Spinal cord (tissue), 10 donors: ENCODE measurements at places on chromosomes 12 and 14. TPM values are rescaled to one million over a fixed set of nuclear protein-coding genes. Genes with fewer than 3 reads are reported as not detected.

DNA sequence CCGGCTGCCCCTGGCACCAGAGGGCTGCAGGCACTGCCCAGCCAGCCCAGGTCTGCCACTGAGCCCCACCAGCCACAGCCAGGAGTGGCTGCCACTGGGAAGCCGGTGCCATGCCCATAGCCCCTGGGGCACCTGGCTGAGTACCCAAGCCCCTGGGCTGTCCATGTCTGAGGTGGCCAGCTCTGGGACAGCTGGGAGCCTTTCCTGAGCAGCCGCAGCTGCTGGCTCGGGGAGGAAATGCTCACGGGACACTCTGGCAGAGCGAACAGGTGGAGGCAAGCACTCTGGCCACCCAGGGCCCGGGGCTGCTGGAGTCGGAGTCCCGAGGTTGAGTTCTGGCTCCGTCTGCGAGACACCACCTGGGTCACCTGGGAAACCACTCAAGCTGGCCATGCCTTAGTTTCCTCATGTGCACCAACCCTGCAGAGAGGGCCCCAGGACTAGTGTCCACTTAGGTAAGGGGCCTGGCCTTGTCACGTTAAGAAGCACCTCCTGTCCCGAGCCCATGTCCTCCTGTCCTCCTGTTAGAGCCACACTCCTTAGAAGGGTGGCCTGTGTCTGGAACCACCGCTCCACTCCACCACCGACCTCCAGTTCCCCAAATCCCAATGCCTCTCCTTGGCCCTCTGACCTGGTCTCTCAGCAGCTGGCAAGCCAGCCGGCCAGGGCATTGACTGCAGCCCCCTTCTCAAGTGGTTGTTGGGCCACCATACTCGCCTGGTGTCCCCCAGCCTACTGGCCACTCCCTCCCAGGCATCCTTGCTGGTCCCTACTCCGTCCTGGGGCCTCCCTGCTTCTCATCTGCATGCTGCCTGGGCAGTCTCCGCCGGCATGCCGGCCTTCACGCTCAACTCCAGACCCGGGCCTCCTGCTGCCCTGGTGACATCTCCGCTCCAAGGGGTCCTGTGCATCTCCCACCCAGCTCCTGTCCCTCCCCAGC is 45.3 kb downstream of the BEGAIN start:
- H3K4me1 ChIP-seq: peaks cover 28% of the 10 kb centered on the region
- H3K36me3 ChIP-seq: peaks cover 66% of the 10 kb centered on the region
- H3K4me3 ChIP-seq: no peak overlapping the region

Gene TRIM9
- 28.9 TPM for total RNA-seq

- peaks cover 15% of the 10 kb centered on the region for H3K4me1 ChIP-seq
- H3K27me3 ChIP-seq: no peaks in the 10 kb centered on the region
- H3K4me3 ChIP-seq: no peak overlapping the region
- H3K27ac ChIP-seq: no peak overlapping the region
- no peak for DNase-seq
These were observed 10.3 kb downstream of the KRT7 start for GRCh38 chr12:52243259-52243855.

DNA sequence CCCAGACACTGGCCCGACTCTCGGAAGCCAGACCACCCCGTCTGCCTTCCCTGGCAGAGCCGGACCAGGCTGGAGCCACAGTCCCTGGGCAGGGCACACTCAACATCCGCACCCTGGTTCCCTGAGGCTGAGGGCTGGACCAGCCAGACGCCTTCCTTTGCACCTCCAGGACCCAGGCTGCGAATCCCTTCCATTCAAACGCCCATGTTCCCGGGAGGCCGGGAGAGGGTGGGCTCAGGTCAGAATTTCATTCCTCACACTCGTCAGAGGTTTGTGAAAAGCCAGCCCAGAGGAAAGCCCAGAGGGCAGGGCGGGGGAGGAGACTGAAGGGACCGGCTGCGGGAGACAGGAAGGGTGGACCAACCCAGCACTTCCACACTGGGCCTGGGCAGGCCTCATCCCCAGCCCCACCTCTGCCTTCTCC is 58.7 kb downstream of the LRRC74A start:
- no peak overlapping the region for H3K27ac ChIP-seq
- no peak overlapping the region for H3K4me3 ChIP-seq
- DNase-seq: no peak
- peaks cover 38% of the 10 kb centered on the region for H3K4me1 ChIP-seq
- H3K27me3 ChIP-seq: no peaks in the 10 kb centered on the region

Gene GNG2
- 195 TPM for total RNA-seq

GRCh38 chr14:101109981-101110728 is 206.6 kb upstream of the RTL1 start:
- no peak overlapping the region for H3K4me3 ChIP-seq
- H3K4me1 ChIP-seq: peaks cover 9% of the 10 kb centered on the region
- no peaks in the 10 kb centered on the region for H3K36me3 ChIP-seq
- H3K27ac ChIP-seq: no peak overlapping the region
- DNase-seq: no peak

DNA sequence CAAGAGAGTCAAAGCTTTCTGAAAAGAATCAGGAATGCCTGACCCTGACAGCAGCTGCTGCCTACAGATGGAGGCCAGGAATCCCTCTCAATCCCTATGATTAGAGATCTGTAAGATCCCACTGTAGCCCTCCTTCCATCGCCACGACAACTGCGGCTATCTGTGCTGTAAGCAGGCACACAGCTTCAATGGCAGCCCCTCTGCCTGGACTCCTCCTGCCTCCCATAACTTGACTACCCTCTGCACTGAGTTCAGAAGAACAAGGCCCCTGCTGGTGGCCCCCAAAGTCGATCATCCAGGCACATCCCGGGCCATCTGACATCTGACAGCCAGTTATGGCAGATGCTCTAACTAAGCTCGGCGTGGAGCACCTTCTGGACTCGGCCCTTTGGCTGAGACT is 2.9 kb downstream of the CLMN start:
- H3K27me3 ChIP-seq: peaks cover 2% of the 10 kb centered on the region
- no peak overlapping the region for H3K4me3 ChIP-seq
- H3K36me3 ChIP-seq: no peaks in the 10 kb centered on the region

DNA sequence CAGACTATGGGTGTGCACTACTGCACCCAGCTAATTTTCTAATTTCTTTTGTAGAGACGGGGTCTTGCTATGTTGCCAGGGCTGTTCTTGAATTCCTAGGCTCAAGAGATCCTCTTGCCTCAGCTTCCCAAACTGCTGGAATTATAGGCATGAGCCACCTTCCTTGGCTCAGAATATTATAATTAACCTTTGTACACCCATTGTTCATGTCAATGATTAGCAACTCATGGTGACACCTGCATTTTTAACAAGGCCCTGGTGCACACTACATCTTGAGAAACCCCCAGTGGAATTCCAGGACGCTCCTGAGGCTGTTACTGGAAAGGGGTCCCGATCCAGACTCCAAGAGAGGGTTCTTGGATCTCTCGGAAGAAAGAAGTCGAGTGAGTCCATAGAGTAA is 28.3 kb upstream of the CCDC63 start:
- peaks cover 6% of the 10 kb centered on the region for H3K4me1 ChIP-seq
- H3K36me3 ChIP-seq: no peaks in the 10 kb centered on the region
- no peak for DNase-seq
- no peak overlapping the region for H3K27ac ChIP-seq
- no peak overlapping the region for H3K4me3 ChIP-seq
- H3K27me3 ChIP-seq: no peaks in the 10 kb centered on the region

DNA sequence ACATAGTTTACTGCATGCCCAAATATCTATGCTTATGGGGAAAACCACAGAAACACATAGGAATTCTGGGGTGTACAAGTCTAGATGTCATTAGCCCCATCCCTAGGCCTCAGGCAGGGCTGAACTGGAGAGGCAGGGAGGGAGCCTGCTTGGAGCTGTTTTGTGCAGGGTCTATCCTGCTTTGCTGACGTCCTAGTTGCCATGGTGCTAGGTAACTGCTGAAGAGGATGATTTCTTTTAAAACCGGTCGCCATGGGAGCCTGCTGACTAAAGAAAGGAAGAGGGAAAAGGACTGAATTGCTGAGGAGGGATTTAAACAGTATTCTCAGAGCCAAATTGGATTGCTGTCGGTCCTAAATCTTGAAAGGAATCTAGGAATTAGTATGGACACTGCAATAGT is 10.7 kb downstream of the GPR19 start:
- H3K4me3 ChIP-seq: no peak overlapping the region
- H3K36me3 ChIP-seq: no peaks in the 10 kb centered on the region
- no peaks in the 10 kb centered on the region for H3K27me3 ChIP-seq
- peak overlapping the region; percentile 90 for H3K27ac ChIP-seq
- peaks cover 8% of the 10 kb centered on the region for H3K4me1 ChIP-seq

DNA sequence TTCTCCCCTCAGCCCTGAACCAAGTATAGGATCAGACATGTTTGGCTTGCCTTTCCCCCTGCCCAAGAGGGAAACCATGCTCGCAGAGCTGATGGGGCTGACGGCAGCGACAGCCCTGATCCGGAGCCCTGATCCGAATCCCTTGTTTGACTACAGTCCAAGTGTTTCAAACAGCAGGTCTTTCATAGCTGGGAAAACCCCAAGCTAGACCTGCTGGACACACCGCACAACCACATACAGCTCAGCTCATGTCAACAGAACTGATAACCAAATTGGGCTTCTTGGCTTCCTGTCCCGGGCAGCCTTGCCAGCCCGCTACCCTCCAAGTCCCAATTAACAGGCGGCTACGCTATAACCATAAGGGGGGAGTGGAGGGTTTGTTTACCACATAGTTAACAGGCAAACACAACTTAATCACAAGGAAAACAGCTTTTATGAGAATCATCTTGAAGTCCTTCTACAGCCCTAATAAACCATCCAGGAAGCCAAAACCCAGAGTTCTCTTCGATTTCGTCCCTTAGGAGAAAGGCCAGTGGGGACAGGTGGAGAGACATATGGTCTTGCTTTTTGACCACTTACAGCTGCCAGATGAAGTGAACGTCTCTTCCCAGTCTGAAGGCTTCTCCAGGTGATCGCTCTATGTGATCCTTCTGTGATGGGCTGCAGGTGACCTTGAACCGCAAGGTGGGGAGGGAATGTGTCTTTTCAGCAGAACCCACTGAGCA is 64.5 kb upstream of the MANSC4 start:
- no peak overlapping the region for H3K4me3 ChIP-seq
- H3K27me3 ChIP-seq: no peaks in the 10 kb centered on the region
- DNase-seq: no peak

DNA sequence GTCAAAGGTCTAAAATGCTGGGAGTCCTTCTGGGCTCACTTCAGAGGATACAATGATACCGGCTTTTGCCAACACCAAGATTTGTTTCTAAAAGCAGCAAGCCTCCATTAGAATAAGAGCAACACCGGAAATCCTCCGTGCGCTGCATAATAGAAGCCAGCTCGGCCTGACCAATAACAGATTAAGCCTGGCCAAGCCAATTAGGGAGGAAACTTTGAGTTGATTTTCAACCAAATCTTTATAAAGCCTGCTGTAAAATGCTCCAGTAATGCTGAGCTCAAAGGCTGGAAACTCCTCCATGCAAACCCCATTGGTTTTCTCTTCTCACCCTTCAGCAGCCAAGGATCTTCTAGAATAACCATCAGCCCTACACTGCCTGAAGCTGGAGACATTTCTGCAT is 150.1 kb downstream of the NTF3 start:
- no peak overlapping the region for H3K27ac ChIP-seq
- H3K4me3 ChIP-seq: no peak overlapping the region
- peaks cover 3% of the 10 kb centered on the region for H3K4me1 ChIP-seq
- H3K27me3 ChIP-seq: no peaks in the 10 kb centered on the region
- no peaks in the 10 kb centered on the region for H3K36me3 ChIP-seq
- DNase-seq: no peak

DNA sequence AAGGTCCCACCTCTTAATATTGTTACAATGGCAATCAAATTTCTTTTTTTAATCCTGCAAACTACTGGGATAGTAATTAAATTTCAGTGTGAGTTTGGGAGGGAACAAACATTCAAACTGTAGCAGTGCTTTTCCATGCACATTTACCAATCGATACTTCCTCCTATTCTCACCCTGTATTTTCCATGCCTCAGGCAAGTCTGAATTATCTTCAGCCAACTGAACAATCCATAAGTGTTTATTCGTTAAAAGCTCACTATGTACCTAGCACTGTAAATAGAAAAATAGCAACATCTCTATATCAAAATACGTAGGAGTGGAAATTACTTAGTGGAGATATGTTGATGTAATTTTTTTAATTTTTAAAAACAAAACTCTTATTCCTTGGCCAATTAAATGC is 43.5 kb downstream of the CCDC177 start:
- H3K4me1 ChIP-seq: no peaks in the 10 kb centered on the region
- H3K4me3 ChIP-seq: no peak overlapping the region
- peaks cover 3% of the 10 kb centered on the region for H3K36me3 ChIP-seq
- no peak overlapping the region for H3K27ac ChIP-seq

DNA sequence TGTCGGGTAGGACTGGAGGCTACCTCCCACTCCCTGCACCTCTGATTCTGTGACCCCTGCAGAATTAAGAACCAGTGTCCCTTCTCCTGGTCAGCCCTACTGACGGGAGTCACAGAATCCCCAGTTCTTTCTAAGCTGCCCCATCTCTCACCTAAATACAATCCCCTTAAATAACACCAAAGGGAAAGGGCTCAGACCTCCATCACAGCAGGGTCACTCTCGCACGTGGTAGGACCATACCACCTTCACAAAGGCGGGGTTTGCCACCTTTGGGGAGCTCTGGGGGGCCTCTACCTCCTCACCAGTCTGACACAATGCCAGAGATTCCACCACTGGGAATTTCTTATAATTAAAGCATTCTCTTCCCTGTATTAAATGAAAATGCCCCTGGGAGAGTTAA is 35.6 kb downstream of the DAD1 start:
- H3K27ac ChIP-seq: no peak overlapping the region
- peaks cover 17% of the 10 kb centered on the region for H3K4me1 ChIP-seq
- no peaks in the 10 kb centered on the region for H3K36me3 ChIP-seq
- no peak for DNase-seq
- no peak overlapping the region for H3K4me3 ChIP-seq

DNA sequence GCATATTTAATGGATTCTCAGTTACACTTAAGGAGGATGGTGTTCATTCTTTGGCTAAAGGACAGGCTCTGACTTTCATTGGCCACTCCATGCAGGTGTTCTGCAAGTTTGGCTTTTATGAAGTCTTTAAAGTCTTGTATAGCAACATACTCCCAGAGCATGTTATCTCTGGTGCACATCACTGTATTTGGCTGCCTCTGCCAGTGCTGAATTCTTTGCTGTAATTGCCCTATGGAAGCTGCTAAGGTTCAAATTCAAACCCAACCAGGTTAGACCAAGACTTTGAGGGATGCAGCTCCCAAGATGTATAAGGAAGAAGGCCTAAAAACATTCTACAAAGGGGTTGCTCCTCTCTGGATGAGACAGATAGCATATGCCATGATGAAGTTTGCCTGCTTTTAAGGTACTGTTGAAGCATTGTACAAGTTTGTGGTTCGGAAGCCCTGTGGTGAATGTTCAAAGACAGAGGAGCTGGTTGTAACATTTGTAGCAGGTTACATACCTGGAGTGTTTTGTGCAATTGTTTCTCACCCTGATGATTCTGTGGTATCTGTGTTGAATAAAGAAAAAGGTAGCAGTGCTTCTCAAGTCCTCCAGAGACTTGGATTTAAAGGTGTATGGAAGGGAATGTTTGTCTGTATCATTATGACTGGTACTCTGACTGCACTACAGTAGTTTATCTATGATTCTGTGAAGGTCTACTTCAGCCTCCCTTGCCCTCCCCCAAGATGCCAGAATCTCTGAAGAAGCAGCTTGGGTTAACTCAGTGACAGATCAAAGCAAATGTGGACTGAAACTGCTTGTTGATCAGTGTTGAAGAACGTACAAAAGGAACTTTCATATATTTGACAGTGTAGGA is 19.4 kb downstream of the TMEM116 start:
- no peak overlapping the region for H3K27ac ChIP-seq
- no peaks in the 10 kb centered on the region for H3K4me1 ChIP-seq
- DNase-seq: no peak
- H3K4me3 ChIP-seq: no peak overlapping the region
- no peaks in the 10 kb centered on the region for H3K27me3 ChIP-seq

Gene NPFF
- total RNA-seq: 2.2 TPM
